Renal cortical epithelial cell (primary cell): ENCODE measurements at places on chromosomes 6 and 20.
A peak's percentile ranks its signal among the peaks of the same experiment; 100 is the strongest.

GRCh38 chr6:9593554-9593953, 821.3 kb downstream of the TFAP2A start:
- peak; percentile 32 for DNase-seq

DNA sequence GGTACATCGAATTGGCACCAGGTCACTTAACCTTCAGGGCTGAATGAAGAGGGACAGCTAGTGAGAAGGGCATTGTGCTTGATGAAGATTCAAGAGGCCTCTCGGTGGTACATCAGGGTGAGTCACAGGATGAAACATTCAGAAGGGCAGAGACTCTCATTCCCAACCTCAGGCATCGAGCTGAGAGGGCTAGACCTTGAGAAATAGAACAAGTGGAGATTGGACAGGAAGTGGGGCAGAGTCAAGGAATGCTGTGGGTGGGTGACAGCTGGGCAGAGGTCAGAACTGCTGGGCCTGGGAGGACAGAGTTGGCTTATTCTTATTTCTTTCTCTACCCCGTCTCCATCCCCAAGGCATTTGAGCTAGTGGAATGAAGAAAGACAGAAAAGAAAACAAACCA, 126.0 kb downstream of the SCML4 start:
- peak; percentile 79 for DNase-seq

GRCh38 chr20:24236201-24236600, 233.2 kb upstream of the SYNDIG1 start:
- no peak for DNase-seq

DNA sequence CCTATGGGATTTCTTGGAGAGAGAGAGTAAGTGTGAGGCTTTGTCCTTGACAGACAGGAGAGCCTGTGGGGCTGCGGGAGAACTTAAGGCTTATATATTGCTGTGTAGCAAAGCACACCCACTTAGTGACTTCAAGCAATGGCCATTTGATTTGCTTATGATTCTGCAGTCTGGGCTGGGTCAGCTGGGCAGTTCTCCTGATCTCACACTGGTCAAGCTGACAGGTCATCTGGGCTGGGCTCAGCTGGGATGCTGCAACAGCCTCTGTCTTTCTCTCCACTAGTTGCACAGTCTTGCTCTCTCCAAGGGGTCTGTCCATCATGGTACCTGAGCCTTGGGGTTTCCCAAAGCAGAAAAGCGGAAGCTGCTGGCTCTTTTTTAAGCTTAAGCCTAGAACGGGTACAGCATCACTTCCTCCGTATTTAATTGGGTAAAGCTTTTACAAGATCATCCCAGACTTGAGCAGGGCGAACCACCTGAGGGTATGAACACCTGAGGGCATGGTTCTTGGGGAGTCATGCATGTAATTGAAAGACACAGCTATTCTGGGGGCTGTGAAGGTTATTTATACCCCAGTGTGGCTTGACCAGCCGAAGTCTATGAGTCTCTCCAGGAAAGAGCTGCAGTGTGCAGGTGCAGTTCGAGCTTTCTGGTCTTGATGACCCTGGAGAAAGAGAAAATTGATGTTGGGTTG, 13.3 kb upstream of the GGTLC1 start:
- DNase-seq, result no peak

GRCh38 chr6:140985679-140986275, 1146.9 kb upstream of the GJE1 start:
- no peak for DNase-seq

GRCh38 chr6:125948455-125948854, 8.1 kb upstream of the HINT3 start:
- no peak for DNase-seq

GRCh38 chr20:63782051-63782471, 42.5 kb downstream of the SLC2A4RG start:
- no peak for DNase-seq

- no peak for DNase-seq
These were observed 195.2 kb downstream of the BACH2 start for GRCh38 chr6:90101403-90101802.

DNA sequence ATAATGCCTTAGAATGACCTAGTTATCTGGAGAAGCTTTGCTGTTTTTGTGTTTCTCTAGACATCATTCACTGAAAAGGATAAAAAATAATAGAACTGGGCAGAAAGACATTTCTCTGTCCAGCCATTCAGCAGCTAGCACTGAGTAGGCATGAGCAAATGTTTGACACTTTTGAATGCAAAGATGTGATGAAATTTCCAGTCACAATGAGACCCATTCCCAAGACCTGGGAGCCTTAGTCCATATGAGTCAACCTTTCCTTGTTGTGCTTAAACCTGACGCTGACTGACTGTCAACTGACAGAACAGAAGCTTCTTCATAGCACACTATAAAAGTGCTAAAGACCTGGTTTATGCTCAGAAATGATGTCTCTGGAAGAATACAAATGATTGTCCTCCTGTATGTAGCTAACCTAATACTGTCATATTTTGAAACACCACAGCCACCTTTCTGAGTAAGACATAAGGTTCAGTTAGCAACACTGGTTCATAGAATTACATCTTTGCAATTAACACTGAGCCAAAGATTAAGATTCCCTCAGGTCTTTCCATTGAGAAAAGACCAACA, 17.1 kb downstream of the RALGAPA2 start:
- peak; percentile 57 for DNase-seq

DNA sequence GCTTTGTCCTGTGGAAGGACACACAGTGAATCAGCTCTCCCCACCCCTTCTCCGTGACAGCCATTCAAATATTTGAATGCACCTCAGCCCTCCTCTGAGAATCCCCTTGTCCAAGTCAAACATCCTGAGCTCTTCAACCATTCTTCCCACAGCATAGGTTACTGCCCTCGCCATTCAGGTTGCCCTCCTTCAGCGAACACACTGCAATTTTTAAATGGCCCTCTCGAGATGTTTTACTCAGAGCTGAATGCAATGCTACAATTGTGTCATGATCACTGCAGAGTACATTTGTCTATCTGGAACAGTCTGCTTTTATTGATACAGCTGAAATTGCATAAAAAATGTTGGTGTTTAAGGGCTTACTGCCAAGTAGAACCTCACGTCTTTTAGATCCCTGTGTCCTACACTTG, 48.9 kb downstream of the SLC2A12 start:
- DNase-seq, result no peak

DNA sequence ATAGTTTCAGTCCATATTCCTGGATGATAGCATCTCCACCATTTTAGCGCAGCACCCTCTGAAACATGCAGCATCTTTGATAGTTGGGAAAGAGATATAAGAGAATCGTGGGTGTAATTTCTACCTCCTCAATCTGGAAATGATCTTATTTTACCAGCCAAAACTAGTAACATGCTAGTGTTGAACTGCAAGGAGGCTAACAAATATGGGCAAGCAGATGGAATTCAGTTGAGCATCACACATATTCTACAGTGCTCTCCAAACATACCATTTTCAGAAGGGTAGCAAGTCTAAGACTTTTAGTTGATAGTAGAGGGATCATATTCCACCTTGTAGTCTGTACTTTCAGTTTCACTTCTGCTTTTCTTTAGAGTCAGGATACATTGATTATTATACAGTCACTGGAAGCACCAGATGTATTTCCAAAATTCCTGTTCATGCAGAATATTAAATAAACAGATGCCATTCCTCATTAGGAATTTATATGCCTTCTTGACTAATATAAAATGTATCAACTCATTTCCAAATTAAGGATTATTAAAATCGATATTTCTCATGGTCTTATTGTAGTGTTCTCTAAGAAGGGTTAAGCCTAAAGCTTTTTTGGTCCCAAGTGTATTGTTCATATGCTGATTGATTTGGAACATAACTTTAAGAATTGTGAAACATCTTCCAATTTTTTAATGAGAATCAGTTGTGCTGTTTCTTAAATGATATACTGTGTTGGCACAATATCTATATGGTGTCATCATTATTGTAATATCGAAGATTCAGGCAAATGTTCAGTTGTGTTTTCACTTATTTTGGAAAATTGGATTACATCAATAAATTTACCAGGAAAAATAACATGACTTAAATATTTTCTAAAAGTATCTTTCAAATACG, 362.0 kb downstream of the CENPW start:
- DNase-seq, result no peak

- DNase-seq, result peak; percentile 6
These were observed 5.3 kb upstream of the CCM2L start for GRCh38 chr20:32004963-32005362.
